ENCODE measurements at places on chromosomes 3 and 15.
A peak's percentile ranks its signal among the peaks of the same experiment; 100 is the strongest.

DNA sequence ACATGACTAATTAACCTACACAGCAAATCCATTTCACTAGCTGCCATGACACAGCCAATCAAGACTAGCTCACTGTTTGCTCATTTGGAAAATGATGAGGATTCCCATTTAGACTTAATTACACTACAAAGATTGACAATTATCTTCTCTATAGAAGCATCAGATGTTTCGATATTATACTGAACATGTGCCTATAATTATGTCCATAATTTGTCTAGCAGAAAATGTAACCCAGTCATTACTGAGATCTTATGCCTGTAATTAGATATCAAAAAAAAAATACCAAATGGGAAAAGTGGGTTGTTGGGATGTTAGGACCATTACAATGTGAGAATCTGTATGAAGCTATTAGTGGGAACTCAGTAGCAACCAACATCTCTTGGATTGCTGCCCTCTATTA lies 344.2 kb upstream of the MCTP2 start:
- DNase-seq: no peak

GRCh38 chr15:33344111-33344510 lies 33.3 kb downstream of the RYR3 start:
- DNase-seq: no peak

DNA sequence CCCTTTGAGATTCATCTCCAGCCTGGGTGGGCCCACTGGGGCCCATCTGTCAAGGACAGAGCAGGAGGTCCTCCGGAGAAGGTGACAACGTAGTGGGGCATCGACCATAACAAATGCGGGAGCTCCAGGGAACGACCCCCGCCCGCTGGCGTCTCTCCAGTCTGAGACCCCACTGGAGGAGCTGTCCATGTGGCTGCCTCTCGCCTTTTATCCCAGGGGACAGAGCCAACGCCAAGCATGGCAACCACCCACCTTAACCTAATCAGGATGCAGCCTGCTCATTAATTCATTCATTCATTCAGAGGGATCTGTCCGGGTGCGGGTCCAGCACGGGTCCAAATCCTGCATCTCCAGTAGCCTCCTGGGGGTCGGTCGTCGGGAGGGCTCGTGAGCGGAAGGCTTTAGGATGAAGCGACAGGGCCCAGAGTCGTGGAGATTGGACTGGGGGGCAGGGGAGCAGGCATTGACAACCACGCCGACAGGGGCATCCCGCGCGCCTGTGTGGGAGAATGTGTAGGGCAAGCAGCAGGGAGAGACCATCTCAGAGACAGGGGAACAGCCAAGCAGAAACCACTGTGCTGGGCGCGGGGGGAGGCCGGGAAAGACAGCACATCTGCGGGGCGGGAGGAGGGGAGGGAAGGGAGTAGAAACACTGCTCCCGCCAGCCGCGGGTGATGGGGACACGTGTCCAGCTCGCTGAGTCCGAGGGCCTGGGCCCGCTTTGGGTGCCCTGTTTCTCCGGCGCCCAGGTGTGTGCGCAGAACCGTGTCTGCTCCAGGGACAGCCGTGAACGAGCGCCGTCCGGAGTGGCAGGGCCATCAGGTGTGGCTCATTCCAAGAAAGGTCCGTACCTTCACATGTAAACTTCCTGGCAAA lies 1.9 kb downstream of the PIGZ start:
- no peak for DNase-seq

GRCh38 chr15:100937171-100937570 lies 18.0 kb downstream of the LRRK1 start:
- DNase-seq: no peak

GRCh38 chr3:9224490-9224889 lies 25.0 kb downstream of the SRGAP3 start:
- no peak for DNase-seq

GRCh38 chr3:160665784-160666526 lies 11.0 kb upstream of the ARL14 start:
- DNase-seq: peak; percentile 21

DNA sequence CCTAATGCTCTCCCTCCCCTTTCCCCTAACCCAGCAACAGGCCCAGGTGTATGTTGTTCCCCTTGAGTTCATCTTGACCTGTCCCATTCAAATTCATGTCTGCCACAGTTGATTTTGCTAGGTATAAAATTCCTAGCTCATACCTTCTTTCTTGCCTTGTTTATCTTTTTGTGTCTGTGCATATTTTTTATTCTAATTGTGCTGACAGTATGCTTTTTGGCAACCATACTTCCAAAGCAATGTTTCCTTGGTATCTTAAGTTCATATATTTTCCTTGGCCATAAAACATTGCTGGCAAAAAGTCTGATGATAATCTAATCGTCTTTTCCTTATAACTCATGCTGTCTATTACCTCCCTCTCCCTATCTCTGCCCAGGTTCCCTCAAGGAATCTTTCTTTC lies 15.5 kb downstream of the LNP1 start:
- DNase-seq: no peak

- DNase-seq: peak; percentile 14
These were observed 64.9 kb upstream of the RAD18 start for GRCh38 chr3:9028134-9028533.

GRCh38 chr15:55247766-55248427 lies 41.7 kb downstream of the RAB27A start:
- DNase-seq: no peak

GRCh38 chr3:19945969-19946831 lies 697 bp upstream of the RAB5A start:
- DNase-seq: no peak

- peak; percentile 66 for DNase-seq
These were observed at the start of gene GRM2 for GRCh38 chr3:51706788-51707731. Gene GRM2, plus strand, starts transcription at chr3:51707068. Its CDS starts 1,916 bp downstream, at chr3:51708984.

DNA sequence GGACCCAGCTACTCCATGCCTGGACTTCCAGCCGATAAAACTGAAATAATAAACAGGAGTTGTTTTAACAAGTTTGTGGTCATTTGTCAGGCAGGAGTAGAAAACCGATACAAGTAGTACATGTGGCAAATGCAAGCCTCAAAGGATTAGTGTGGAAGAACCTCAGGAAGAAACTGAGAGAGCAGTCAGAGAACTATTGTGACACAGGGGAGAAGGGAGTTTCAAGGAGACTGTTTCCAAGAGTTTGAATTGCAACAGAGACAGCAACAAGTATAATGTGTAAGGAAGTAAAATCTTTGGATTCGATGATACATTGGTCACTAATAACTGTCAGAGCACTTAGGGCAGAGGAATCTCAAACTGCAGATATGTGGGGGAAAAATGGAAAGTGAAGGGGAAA lies 450.6 kb upstream of the ARHGEF26 start:
- DNase-seq: no peak

- peak; percentile 8 for DNase-seq
These were observed 158.7 kb downstream of the CGGBP1 start for GRCh38 chr3:87900061-87900460.

DNA sequence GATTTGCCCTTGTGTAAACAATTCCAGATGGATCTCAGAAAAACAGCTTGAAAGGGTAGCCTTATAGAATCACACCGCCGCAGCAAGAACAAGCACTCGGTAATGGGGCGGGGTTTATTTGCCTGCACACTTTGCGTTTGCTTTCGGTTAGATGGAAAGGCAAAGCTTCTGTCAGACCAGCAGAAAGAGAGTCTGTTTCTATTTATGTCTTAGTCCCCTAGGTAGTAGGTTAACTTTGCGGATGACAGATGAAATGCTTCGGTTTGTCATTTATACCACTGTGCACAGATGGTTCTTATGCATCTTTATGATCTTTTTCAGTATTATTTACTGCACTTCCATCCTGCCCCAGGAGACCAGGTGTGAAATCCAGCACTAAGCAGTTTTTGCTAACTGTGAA lies 62.2 kb downstream of the PYDC2 start:
- no peak for DNase-seq

GRCh38 chr3:44477312-44478030 lies at the start of gene ZNF445:
Gene ZNF445, minus strand, starts transcription at chr3:44477670. Its CDS starts 22,121 bp downstream, at chr3:44455549.
- peak; percentile 78 for DNase-seq

GRCh38 chr3:37967260-37967881 lies 23.2 kb upstream of the VILL start:
- peak; percentile 65 for DNase-seq

GRCh38 chr15:66252685-66253417 lies 699 bp downstream of the MEGF11 start:
- DNase-seq: peak; percentile 41

DNA sequence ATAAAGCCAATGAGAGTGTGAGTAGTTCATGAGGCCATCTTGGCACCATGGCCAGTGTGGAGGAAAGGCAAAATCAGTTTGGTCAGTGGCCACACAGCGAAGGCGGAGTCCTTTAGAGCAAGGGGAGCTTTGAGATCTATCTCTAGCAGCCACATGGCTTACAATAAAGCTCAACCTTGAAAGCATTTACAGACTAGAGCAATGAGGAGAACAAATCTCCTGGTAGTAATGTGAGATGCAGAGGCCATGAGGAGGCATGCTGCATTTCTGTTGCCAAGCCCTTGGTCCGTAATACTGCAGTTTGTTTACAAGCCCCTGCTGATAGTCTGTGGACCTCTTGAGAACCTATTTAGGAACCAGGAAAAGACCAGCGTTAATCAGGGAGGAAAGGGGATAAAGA lies 381.5 kb upstream of the C2CD4B start:
- no peak for DNase-seq

DNA sequence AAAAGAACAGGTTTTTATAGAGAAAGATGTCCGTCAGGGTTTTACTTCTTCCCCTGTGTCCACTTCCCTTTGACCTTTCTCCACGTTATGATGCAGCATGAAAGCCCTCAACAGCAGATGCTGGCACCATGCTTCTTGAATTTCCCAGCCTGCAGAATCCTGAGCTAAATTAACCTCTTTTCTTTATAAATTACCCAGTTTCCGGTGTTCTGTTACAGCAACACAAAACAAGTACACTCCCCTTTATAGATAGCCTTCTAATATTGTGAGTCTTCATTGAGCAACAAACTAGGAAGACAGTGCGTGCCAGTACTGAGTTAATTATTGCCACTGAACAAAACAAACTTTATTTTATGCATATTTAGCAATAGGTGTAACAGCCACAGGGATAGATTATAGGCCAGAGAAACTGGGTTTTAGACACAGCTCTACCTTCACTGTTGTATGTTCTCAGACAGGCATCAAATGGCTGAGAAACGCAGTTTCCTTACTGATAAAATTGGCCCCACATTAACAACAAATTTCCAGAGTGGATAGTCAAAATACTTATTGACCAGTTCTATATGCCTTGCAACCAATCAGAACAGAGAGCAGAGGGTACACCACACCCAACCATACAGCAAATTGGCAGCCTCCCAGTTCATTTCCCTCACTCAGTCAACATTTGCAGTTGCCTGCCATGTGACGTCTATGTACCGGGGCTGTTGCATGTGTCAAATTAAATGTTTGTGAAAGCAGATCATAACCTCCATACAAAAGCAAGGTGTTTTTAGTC lies 14.4 kb upstream of the TBL1XR1 start:
- DNase-seq: no peak

GRCh38 chr3:55488398-55489055 lies 1.4 kb upstream of the WNT5A start:
- DNase-seq: peak; percentile 51

DNA sequence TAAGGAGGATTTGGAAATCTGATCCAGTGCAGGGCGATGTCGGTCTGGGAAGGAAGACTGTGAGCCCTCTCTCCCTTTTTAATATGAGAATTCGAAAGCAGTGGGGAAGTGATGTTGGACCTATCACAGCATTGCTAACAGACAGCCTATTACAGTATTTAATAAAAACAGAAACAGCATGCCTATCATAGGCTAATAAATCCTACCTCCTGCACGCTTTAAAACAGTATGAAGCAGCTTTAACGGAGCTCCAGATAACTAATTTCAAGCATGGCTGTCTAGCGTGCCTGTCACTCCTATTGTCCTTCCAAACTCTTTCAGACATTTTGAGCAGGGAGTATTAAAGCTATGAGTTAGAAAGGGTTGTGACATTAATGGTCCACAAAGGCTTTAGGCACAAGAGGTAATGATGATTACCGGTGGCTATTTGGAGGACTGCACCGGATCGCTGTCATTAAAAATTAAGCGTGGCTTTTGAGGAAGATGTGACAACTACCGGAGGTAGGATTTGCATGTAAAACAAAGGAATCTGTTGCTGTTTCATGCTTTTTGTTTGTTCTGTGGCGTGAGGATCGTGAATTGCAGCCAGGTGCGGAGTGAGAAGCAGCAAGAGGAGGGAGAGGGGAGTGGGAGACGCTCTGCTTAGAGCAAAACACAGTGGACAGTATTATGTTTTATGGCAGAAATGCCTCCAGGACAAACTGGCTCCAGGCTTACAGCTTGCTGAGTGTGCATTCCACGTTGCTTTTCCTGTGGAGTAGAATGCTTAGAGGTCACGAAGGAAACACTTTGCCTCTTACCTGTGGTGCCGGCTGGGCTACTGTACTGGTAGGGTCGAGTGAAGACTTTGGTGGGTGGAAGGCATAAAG lies at the start of gene KCNMB2:
Gene KCNMB2 (plus strand): TSS at position 226 of the 869 bp plus-strand sequence.
- peak; percentile 32 for DNase-seq

DNA sequence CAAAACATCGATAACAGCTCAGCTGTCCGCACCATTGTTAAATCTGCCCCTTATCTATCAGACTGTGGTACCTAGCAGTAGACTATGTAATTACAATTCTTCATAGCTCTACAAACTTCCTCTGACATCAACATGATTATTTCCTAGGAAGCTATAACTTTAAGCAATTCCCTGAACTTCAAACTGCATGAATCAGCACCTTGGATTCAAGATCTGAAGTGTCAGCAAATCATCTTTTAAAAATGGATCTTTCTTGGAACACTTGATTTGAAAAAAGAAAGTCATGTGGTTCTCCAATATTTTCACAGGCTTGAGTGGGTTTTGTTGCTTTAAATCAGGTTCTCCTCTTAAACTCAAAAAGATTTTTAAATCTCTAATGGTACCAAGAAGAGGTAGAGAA lies 680.7 kb upstream of the LMCD1 start:
- DNase-seq: no peak

DNA sequence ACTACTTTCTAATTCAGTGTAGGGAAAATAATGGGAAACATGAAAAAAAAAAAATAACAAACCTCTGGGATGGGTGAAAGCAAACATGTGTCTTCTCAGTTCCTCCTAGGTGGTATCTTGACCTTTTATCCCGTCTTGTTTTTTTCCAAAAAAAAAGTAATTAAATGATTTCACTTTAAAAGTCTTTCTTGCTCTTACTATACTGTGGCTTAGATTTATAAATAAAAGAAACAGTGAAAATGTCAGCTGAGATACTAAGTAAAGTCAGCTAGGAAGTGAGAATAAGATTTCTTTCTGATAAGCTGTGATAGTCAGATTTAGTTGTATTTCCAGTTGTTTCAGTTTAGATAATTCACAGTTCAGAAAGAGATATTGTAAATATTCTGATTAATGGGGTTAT lies 37.4 kb downstream of the BBX start:
- DNase-seq: no peak

DNA sequence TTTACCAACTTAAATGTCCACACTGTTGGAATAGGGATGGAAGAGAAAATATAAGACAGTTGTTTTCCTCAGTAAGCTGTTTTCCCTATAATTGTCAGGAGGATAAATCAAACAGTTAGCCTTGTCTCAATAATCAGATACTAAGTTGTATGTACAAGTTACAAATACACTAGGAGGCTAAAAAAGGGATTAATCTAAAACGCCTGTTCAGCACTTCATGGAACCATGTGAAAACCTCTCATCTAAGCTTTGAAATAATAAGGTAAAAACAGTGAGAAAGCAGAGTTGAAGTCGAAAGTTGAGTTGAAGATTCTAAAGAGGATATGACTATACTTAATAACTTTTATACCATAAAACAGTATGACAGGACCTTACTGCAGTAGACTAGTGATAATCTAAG lies 62.0 kb downstream of the CALML4 start:
- no peak for DNase-seq

Measured in endothelial cell of umbilical vein (primary cell).